ENCODE measurements at places on chromosomes 4 and X. TPM values are rescaled to one million over a fixed set of nuclear protein-coding genes. Genes with fewer than 3 reads are reported as not detected.

- no peak for DNase-seq
These were observed 4.9 kb downstream of the CHRNA9 start for GRCh38 chr4:40340030-40340429.

DNA sequence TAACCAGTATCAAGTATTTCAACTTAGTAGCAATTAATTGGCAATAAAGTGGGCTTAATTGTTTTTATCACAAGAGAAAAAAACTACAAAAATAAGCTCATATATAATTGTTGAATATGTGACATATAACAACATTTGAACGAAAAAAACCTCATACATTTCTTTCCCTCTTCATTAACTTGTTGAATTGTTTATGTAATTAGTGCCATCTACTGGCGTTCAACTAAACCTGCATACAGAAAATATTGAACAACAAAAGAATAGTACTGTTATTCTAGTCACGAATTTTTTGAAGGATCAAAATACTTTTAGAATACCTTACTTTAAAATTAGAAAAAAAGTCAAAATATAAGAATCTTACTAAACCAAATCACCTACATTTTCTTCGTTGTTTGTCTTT is 586.5 kb upstream of the FTHL17 start:
- DNase-seq: no peak

DNA sequence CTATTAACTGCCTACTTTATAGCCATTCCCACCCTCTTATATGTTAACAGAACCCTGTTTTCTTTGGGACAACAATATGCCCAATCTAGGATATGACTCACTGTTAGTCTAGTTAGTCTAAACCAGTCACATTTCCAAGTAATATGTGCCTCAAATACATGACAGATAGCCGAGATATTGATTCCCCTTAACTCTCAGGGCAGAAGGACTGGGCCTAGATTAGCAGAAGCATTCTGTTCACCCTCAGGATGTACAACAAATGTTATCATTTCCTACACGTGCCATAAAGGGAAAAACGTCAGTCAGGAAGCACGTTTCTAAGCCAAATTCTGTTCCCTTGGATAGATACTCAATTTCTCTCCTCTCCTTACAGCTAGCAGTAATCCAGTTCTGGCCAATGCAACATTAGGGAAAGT is 114.1 kb downstream of the SLC10A7 start:
- no peak for DNase-seq

DNA sequence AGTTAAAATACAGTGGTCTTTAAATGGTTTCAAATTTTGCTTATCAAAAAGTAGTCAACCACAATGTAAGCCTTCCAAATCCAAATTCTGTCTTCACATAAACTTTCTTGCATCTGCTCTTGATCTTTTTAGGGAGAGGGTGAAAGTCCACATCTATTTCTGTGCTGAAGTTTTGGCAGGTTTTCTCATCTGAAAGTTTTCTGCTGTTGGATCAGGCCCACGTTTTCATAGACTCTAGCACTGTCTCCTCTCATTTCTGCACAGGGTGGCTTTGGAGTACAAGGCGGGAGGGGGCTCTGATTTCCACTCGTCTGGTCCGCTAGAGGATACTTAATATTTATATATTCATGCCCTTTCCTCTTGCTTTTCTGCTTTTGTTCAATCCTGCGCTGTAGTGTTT is 18.1 kb upstream of the TMEM150C start:
- no peak for DNase-seq

PGAM4 gene
- total RNA-seq: 0.44 TPM

CCDC120 gene
- 4.1 TPM for total RNA-seq

USP51 gene
- total RNA-seq: 1.5 TPM

UCP1 gene
- not detected for total RNA-seq

PCDH18 gene
- 1.4 TPM for total RNA-seq

CRLF2 gene
- 5.3 TPM for total RNA-seq

DNA sequence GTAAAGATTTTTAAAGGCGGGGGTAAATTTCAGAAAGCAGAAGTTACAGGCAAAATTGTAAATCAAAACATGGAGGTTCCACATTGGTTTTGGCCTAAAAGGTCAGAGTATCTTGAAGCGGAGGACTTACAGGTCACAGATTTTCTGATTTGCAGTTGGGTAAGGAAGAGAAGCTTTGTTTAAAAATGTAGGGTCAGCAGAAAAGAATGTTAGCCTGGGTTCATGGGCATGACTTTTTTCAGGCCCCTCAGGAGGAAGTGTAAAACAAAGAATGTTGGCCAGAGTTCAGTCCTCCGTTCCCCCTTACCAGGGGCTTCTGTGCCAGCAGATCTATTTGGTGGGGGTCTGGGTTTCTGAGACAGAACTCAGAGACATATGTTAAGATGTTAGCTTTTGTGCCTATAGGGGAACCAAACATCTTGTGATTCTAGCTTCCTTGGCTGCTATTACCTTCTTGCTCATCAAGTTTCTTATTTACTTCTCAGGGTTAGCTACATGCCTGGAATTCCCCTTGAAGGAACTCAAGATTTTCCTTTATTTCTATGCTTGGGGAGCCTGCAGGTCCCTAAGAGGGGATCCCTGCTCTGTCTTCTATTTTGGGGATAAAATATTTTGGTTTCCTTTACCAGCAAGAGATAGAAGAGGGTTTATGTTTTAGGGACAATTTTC is 160.3 kb downstream of the ANK2 start:
- DNase-seq: no peak

ETDA gene
- total RNA-seq: not detected

WDFY3 gene
- 0.21 TPM for total RNA-seq

GRCh38 chrX:140501940-140502468 is 2.9 kb downstream of the SOX3 start:
- no peak for DNase-seq

- DNase-seq: no peak
These were observed 1.1 kb downstream of the RNF150 start for GRCh38 chr4:141132072-141132708.

DNA sequence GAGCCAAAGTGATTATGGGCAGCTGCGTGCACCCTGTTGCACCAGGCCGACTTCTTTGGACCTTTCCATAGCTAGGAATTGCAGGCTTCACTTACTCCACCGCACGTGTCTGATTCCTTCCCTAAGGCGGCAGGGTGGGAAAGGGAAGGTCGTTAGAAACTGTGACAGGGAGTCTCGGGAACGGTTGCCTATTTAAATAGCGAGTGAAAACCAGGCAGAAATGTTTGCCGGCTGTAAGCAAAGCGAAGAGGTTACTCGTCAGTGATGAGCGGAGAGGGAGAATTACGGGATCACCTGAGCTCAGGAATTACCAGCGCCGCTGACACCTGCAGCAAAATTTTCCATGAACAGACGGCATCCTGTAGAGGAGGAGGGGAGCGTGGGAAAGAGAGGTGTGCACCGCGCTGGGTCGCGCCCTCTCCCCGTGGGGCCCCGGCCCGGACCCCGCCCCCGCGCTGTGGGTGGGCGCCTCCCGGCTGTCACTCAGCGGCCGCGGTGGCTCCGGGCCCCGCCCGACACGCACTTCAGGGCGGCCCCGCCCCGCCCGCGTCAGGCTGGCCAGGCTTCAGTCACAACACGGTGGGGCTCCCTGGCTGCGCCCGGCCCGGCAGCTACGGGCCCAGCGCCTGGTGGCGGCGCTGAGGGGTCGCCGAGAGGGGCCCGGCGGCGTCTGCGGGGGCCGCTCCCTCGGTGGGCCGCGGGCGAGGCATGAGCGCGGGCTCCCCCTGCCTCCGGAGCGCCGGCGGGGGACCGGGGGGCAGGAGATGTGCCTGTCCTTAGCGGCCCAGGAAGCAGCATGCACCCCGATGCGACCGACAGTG is at the start of gene SNX25:
Gene SNX25, plus strand, starts transcription at position 568 of the 821 bp plus-strand sequence. Its CDS starts 229 bp downstream, at position 797.
- DNase-seq: no peak

DNA sequence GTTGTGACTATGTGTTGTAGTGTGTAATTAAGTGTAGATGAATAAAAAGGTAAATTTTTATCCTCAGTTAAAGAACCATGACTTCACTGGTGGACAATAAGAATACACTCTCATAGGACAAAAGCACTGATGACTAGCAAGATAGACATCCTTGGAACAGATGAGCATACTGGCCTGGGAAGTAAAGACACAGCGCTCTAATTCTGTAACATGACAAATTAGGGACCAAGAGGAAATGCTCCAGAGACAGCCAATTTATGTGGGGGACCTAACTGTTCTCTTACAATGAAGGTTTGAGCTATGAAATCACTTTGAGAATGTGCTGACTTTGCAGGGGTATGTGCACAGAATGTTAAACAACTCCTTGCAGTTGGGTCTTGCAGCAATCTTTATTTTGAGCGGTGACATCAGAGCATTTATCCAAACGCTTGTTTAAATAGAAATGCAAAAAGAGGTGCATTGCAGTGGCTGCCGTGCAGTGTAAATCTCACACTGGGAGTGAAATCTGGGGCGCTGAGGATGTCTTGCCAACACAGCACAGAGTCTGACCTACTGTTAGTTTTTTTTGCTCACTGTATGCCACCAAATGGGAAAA is 109.3 kb downstream of the MAGEC2 start:
- DNase-seq: no peak

GRCh38 chr4:3323071-3323481 is 30.3 kb downstream of the RGS12 start:
- no peak for DNase-seq

DNA sequence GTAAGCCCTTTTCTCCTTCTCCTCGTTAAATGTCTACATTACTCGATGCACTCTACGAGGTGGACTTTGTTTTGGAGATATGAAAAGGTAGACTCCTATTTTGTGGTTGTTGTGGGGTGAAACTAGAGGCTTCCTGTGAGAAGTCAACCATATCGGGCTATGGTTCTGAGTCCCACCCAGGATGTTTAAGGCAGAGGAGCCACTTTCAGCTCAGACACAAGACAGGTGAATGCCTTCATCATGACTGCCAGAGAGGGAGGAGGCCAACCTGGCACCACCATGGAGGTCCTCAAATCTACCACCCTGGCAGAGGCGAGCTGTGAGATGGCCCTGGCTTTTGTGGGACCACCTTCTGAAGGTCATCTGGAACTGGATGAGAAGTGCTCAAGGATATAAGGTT is 154.4 kb upstream of the KLF3 start:
- no peak for DNase-seq

NOX1 gene
- total RNA-seq: not detected

Measured in GM12878 (cell line).